ENCODE measurements at places on chromosomes 7 and 10. TPM values are rescaled to one million over a fixed set of nuclear protein-coding genes. Genes with fewer than 3 reads are reported as not detected.

Gene CCDC146
- 0.79 TPM for polyA plus RNA-seq

Gene C10orf143
- polyA plus RNA-seq = 2.4 TPM

Gene ORC5
- polyA plus RNA-seq = 17.8 TPM

Gene PDE6C
- polyA plus RNA-seq = not detected

Gene FGFR2
- polyA plus RNA-seq = 11.1 TPM

Gene OR2A5
- not detected for polyA plus RNA-seq

Gene GNGT1
- polyA plus RNA-seq = not detected

Gene NUB1
- polyA plus RNA-seq = 21.5 TPM

Gene CTBP2
- 41.7 TPM for polyA plus RNA-seq

Gene CYP2C19
- not detected for polyA plus RNA-seq

Gene CYP3A5
- 0.41 TPM for polyA plus RNA-seq

Gene CPXM2
- polyA plus RNA-seq = not detected

Gene MSMB
- polyA plus RNA-seq = not detected

Gene AKR1C1
- polyA plus RNA-seq = 10.2 TPM

Gene SRRM3
- polyA plus RNA-seq = 1.3 TPM

Gene CCSER2
- polyA plus RNA-seq = 11.1 TPM

Gene PCBD1
- 94.6 TPM for polyA plus RNA-seq

Gene SH2B2
- 0.48 TPM for polyA plus RNA-seq

Gene CTNNA3
- polyA plus RNA-seq = not detected

Gene PLEKHA8
- polyA plus RNA-seq = 4.7 TPM

Gene SPDYE9
- polyA plus RNA-seq = not detected

Gene GATA3
- 8.9 TPM for polyA plus RNA-seq

Gene CALML3
- 4.5 TPM for polyA plus RNA-seq

Gene PPP1R17
- polyA plus RNA-seq = not detected

Gene TMEM213
- not detected for polyA plus RNA-seq

Gene PDK4
- not detected for polyA plus RNA-seq

Gene TLX1
- not detected for polyA plus RNA-seq

Gene BHLHA15
- 0.15 TPM for polyA plus RNA-seq

Gene FAM24B
- 10.0 TPM for polyA plus RNA-seq

Gene FXYD4
- polyA plus RNA-seq = not detected

Gene HTR5A
- polyA plus RNA-seq = not detected

Gene OR2A1
- not detected for polyA plus RNA-seq

Gene NOBOX
- polyA plus RNA-seq = not detected

Gene GIMAP8
- 0.02 TPM for polyA plus RNA-seq

Gene SLC26A3
- not detected for polyA plus RNA-seq

Gene NACAD
- 3.4 TPM for polyA plus RNA-seq

Gene INHBA
- 51.9 TPM for polyA plus RNA-seq

Gene ATRNL1
- polyA plus RNA-seq = not detected

Gene CWF19L1
- 19.2 TPM for polyA plus RNA-seq

Gene CHAT
- polyA plus RNA-seq = not detected

Gene SUN3
- polyA plus RNA-seq = 0.12 TPM

Gene CALML5
- 2.1 TPM for polyA plus RNA-seq

Gene MEOX2
- polyA plus RNA-seq = not detected

Gene NPFFR1
- not detected for polyA plus RNA-seq

Gene CFAP46
- 1.5 TPM for polyA plus RNA-seq

Gene NCOA4
- 44.8 TPM for polyA plus RNA-seq

Gene PLPP4
- polyA plus RNA-seq = 0.18 TPM

Gene GDF2
- polyA plus RNA-seq = not detected

Gene PLAU
- 1,190 TPM for polyA plus RNA-seq

Gene KCNMA1
- 4.3 TPM for polyA plus RNA-seq

Gene HOXA1
- polyA plus RNA-seq = 6.3 TPM

Gene MCM10
- 9.4 TPM for polyA plus RNA-seq

Gene NRP1
- 12.2 TPM for polyA plus RNA-seq

Gene CALCR
- polyA plus RNA-seq = not detected

Gene NME8
- polyA plus RNA-seq = not detected

Gene ACTL6B
- polyA plus RNA-seq = not detected

Gene TEX36
- not detected for polyA plus RNA-seq

Gene NXPH1
- not detected for polyA plus RNA-seq

Data from foreskin keratinocyte (primary cell).